Left kidney (tissue), 8 donors: ENCODE measurements at places on chromosomes 1 and 21. TPM values are rescaled to one million over a fixed set of nuclear protein-coding genes. Genes with fewer than 3 reads are reported as not detected.

GRCh38 chr1:233209481-233209880 lies 86.0 kb downstream of the PCNX2 start:
- no peak for DNase-seq

- DNase-seq = peak; percentile 7
Measured at GRCh38 chr1:100893718-100894117, 924 bp downstream of the EXTL2 start.

DNA sequence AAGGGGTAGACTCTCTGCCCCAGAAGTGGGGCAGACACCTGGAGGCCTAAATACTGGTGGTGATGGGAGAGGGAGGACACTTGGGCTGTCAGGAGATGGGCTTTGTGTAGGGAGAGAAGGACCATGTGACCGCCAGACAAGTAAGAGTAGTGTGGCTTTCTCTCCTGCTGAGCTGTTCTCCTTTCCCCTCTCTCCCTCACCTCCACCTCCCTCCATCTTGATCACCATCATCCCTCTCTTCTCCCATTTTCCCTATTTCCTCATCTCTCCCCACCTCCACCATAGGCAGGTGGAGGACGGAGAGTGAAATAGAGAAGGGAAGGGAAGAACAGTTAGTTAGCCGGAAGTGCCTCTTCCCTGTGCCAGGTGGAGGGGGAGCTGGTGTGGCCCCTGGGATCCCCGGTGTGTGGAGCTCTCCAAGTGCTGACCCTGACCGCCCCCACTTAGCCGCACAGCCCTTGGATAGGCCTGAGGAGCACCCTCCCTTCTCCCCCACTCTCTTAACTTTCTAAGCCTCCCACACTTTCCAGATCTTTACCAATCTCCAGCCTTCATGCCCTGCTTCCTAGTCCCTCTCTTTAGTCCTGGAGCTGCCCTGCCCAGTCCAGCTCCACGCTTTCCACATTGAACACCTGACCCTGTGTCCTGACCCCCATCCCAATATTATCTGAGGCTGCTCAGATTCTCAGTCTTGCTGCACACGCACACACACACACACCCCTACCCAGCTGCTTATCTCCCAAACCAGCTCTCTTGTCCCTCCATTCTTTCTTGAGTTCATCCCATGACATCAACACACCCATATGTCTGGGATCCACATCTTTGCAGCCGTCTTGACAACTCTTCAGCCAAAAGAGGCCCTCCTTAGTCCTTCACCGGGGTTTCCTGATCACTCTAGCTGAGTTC lies 1.5 kb downstream of the CELF3 start:
- DNase-seq = no peak

DNA sequence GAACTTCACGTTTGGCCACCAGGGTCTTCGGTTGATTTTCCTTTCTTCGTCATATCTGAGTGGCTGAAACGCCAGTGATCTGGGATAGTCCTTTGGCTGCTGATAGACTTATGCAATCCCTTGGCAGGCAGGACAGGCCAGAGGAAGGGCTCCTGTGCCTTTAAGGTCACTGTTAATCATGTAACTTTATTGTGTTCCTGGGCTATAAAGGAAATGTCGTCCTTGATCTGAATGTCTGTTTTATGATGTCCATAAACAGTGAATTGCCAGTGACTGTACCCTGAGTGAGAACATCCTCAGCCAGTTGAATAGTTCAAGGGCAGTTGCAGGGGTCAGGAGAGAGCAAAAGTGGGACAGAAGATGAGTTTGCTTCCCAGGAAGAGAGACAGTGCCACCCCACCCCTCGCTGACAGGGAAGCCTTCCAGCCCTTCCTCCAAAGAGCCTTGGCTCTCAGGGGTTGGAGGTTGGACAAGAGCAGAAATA lies 68.0 kb downstream of the PDE9A start:
- DNase-seq = no peak

DNA sequence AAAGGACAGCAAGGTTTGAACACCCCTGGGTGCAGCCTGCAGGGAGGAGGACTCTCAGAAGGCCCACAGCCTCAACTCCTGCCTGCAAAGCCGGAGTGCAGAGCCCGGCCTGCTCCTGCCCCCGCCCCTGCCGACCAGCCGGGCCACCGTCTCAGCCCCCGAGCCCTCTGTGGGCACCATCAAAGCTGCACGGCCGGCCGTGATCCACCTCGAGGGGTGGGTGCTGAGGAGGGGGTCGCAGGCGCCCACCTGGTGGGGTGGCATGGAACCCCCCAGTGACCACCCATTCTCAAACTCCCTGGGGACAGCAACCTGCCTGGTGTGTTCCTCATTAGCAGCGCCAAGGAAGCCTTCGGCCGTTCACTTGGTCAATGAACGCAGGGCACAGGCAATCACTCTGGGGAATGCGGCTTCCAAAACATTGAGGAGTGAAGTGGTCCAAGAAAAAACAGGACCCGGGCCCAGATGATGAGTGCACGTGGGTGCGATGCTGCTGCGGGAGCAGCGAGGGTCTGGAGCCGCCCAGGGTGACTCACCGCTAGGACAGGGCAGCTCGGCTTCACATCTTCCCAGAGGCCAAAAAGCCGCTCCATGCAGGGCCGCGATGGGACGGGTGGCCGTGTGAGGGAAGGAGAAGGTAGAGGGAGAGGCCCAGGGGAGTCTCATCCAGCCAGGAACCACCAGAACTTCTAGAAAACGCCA lies 157.6 kb downstream of the NPHP4 start:
- DNase-seq = no peak

- DNase-seq = no peak
Measured at GRCh38 chr1:230441183-230442029, 15.3 kb upstream of the PGBD5 start.

GRCh38 chr1:6198646-6199297 lies 623 bp downstream of the RPL22 start:
- DNase-seq = no peak

GRCh38 chr1:161092621-161093028 lies 3.3 kb upstream of the NECTIN4 start:
- no peak for DNase-seq

GRCh38 chr1:152005360-152005912 lies 11.8 kb upstream of the S100A10 start:
- DNase-seq = no peak

- no peak for DNase-seq
Measured at GRCh38 chr1:45097944-45098343, 85.9 kb downstream of the UROD start.

SLC1A7 gene
- polyA plus RNA-seq = 0.05 TPM

CAPN2 gene
- polyA plus RNA-seq = 199 TPM

CCDC27 gene
- polyA plus RNA-seq = 0.20 TPM

PTGER3 gene
- polyA plus RNA-seq = 43.8 TPM

CELA3A gene
- polyA plus RNA-seq = not detected

TENT5C gene
- polyA plus RNA-seq = 2.9 TPM
